ENCODE measurements at places on chromosomes 6 and 20. TPM values are rescaled to one million over a fixed set of nuclear protein-coding genes. Genes with fewer than 3 reads are reported as not detected.
A peak's percentile ranks its signal among the peaks of the same experiment; 100 is the strongest.

DNA sequence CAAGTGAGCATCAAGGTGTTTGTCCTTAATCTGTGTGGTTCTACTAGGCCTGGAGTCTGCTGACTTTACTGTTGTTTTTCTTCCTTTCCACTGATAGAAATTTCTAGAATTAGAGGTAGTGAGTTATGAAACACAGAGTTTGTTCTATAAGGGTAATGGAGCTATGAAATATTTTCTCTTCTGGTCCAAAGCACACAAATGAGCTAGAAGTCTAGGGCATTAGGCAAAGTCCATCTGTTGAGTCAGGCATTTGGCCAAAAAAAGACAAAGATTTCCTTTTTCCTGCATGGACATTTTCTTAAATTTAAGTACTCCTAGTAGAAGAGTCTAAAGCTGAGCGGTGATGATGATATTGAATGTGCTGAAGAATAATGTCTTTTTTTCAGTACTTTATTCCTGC, 174.3 kb upstream of the STXBP5 start:
- H3K27ac ChIP-seq, result no peak overlapping the region
- H3K4me3 ChIP-seq, result no peak overlapping the region

- no peaks in the 10 kb centered on the region for H3K4me1 ChIP-seq
- H3K27ac ChIP-seq, result no peak overlapping the region
- H3K4me3 ChIP-seq, result no peak overlapping the region
Measured at GRCh38 chr6:4459032-4459431, 317.2 kb upstream of the CDYL start.

The PGBD1 gene
- 2.2 TPM for total RNA-seq

- H3K36me3 ChIP-seq, result peaks cover 33% of the 10 kb centered on the region
- peak overlapping the region; percentile 88 for H3K27ac ChIP-seq
- peak overlapping the region; percentile 82 for H3K4me3 ChIP-seq
- no peaks in the 10 kb centered on the region for H3K27me3 ChIP-seq
Measured at GRCh38 chr20:1392443-1392692, 486 bp downstream of the FKBP1A start.

DNA sequence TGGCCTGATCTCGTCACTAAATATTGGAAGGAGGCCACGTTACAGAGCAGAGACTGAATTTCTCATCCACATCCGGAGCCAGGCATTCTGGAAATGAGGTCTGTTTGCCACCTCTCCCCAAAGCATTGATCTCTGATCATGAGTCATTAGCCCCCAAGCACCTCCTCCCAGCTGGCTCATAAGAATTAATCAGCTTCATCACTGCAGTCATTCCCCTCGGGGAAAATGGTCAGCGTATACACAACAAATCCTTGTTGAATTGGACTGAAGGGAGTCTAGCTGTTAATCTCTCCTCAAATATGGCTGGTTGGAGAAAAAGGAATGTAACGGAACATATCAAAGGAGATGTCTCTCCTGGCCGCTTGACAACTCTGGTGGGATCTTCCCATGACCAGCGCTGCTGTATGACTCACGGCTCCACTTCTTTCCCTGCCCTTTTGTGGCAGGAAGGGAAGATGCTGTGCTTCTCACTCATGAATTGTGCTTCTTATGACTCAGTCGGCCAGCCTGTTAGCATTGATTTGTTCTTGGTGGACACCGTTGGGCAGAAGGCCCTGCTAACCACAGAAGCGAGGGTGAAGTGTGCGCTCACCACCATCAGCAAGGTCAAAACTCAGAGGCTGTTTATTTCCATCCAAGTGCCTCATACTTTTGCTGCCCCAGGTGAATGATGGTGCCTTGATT, 76.7 kb downstream of the RNF182 start:
- no peak for DNase-seq
- H3K27ac ChIP-seq, result no peak overlapping the region
- H3K4me3 ChIP-seq, result no peak overlapping the region
- no peaks in the 10 kb centered on the region for H3K36me3 ChIP-seq

The C6orf141 gene
- 0.43 TPM for total RNA-seq

The PMEPA1 gene
- total RNA-seq, result 2.0 TPM

The ZNF334 gene
- 4.2 TPM for total RNA-seq

DNA sequence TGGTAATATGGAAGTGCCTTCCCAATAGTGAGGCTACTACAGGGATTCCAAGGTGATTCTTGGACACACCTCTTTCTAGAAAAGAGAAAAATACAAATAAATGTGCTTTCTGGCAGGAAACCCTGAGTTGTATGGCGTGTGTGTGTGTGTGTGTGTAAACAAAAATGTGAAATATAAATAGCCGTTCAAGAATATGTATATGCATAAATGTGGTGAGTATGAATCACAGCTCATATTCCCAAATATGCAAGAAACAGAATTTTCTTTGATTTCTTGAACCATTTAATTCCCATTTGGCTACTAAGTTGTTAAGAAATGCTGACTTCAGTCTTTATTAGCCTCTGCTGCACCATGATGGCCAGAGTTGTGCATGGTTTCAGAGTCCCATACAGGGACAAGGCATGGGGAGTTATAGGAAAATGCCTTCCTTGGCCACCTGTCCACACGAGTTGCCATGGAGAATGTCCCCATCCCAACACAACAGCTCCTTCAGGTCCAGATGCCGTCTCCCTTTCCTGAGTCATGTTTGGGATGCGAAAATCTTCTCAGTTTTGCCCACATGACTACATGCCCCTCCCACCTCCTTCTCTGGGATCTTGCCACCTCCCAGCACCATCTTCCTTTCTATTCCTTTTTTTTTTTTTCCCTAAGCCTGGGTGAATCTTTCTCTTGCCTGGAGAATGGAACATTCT, 312.4 kb upstream of the ECI2 start:
- no peak overlapping the region for H3K4me3 ChIP-seq
- peaks cover 16% of the 10 kb centered on the region for H3K27me3 ChIP-seq
- H3K27ac ChIP-seq, result no peak overlapping the region
- no peaks in the 10 kb centered on the region for H3K4me1 ChIP-seq
- no peak for DNase-seq

GRCh38 chr6:37477656-37478435, 21.8 kb downstream of the CCDC167 start:
- no peak for DNase-seq
- no peaks in the 10 kb centered on the region for H3K27me3 ChIP-seq
- no peak overlapping the region for H3K4me3 ChIP-seq
- peaks cover 35% of the 10 kb centered on the region for H3K36me3 ChIP-seq
- no peaks in the 10 kb centered on the region for H3K4me1 ChIP-seq
- H3K27ac ChIP-seq, result no peak overlapping the region

DNA sequence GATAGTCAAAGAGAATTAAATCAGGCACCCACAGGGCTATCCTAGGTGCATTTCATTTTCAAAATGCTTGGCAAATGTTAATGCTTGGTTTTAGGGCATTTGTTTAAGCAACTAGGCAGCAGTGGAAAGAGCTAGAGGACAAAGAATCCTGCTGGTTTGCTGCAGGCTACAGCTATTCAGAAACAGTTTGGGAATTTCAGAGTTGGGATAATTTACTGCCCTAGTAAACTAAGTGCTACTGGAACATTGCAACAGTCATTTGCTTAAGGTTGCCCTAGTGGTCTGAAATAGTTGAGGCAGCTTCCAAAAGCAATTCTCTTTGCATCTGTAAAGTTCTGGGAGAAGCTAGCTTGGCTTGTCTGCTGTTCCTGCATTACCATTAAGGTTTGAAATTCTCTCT, 312.7 kb downstream of the LAMA2 start:
- H3K4me3 ChIP-seq, result no peak overlapping the region
- H3K4me1 ChIP-seq, result no peaks in the 10 kb centered on the region
- peaks cover 1% of the 10 kb centered on the region for H3K27me3 ChIP-seq
- no peak for DNase-seq

GRCh38 chr6:143009851-143010250, 50.8 kb upstream of the AIG1 start:
- no peak overlapping the region for H3K27ac ChIP-seq
- H3K4me1 ChIP-seq, result peaks cover under 1% of the 10 kb centered on the region
- no peaks in the 10 kb centered on the region for H3K36me3 ChIP-seq
- no peak overlapping the region for H3K4me3 ChIP-seq
- DNase-seq, result no peak
- H3K27me3 ChIP-seq, result peaks cover 2% of the 10 kb centered on the region

DNA sequence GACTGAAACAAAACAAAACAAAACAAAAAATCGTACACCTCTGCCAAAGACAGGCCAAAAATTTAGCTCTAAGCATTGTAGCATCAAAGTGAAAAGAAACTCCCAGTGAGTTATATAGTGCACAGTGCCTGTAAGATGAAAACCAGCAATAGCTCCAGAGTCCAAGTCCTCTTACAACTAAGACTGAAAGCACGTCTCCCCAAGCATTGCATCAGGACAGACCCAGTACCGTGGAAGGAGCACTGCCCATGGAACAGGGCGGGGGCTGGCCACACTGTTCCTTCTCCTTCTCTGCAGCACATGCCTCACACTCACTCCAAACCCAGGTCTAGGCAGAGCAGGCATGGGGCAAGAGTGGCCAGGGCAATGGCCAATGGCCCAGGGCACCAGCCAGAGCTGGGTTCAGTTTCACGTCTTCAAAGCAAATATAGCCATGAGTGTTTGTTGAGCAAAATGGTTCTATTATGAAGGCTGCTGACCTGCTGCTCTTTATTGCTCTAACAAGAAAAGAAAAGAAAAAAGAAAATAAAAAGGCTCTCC, 72.2 kb upstream of the PBOV1 start:
- H3K4me1 ChIP-seq, result peaks cover 5% of the 10 kb centered on the region
- no peak overlapping the region for H3K27ac ChIP-seq
- H3K27me3 ChIP-seq, result peaks cover 2% of the 10 kb centered on the region
- no peak overlapping the region for H3K4me3 ChIP-seq
- H3K36me3 ChIP-seq, result no peaks in the 10 kb centered on the region

DNA sequence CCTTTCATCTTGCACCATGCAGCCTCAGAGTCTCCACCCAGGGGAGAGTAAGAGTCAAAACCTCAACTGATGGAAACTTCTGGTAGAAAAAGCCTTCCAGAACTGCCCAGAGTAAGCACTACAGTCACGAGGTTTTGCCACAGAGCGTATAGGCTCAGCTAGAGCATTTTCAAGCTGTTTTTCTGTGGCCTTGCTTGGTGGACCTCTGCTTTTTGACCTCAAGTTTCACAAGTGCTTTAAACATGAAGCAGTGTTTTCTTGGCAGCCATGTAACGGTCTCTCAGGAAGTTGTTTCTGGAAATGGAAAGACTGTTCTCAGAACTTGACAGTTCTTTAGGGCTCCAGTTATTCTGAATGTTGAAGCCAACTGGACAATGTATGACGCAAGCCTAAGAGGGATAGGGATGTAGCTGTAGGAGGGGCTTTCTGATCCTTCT, 146.5 kb downstream of the ZDHHC14 start:
- H3K27ac ChIP-seq, result no peak overlapping the region
- DNase-seq, result peak; percentile 57
- H3K27me3 ChIP-seq, result no peaks in the 10 kb centered on the region
- no peak overlapping the region for H3K4me3 ChIP-seq

- no peak overlapping the region for H3K4me3 ChIP-seq
- H3K27me3 ChIP-seq, result no peaks in the 10 kb centered on the region
- peak overlapping the region; percentile 46 for H3K27ac ChIP-seq
Measured at GRCh38 chr20:4781211-4781610, 59.5 kb downstream of the PRND start.

GRCh38 chr6:100479179-100480035, 14.7 kb upstream of the SIM1 start:
- H3K36me3 ChIP-seq, result no peaks in the 10 kb centered on the region
- no peak overlapping the region for H3K4me3 ChIP-seq
- H3K4me1 ChIP-seq, result no peaks in the 10 kb centered on the region
- no peak for DNase-seq
- peaks cover 26% of the 10 kb centered on the region for H3K27me3 ChIP-seq
- H3K27ac ChIP-seq, result no peak overlapping the region

- peaks cover 13% of the 10 kb centered on the region for H3K36me3 ChIP-seq
- H3K4me3 ChIP-seq, result peak overlapping the region; percentile 67
- H3K27me3 ChIP-seq, result no peaks in the 10 kb centered on the region
- peak overlapping the region; percentile 92 for H3K27ac ChIP-seq
- H3K4me1 ChIP-seq, result peaks cover 88% of the 10 kb centered on the region
- peak; percentile 71 for DNase-seq
Measured at GRCh38 chr6:142845624-142846458, 99.1 kb downstream of the HIVEP2 start.

DNA sequence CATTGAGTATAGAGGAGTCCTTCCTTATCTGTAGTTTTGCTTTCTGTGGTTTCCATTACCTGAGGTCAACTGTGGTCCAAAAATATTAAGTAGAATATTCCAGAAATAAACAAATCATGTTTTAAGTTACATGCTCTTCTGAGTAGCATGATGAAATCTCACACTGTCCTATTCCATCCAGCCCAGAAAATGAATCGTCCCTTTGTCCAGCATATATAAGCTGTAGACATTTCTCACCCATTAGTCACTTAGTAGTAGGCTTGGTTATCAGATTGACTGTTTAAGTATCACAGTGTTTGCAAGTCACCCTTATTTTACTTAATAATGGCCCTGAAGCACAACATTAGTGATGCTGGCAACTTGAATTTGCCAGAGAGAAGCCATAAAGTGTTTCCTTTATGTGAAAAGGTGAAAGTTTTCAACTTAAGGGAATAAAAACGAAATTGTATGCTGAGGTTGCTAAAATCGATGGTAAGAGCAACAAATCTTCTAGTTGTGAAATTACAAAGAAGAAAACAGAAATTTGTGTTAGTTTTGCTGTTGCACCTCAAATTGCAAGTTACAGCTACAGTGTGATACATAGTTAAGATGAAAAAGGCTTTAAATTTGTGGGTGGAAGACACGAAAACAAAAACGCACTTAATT, 198.6 kb upstream of the SIM1 start:
- H3K4me1 ChIP-seq, result peaks cover 11% of the 10 kb centered on the region
- peaks cover 3% of the 10 kb centered on the region for H3K36me3 ChIP-seq
- no peaks in the 10 kb centered on the region for H3K27me3 ChIP-seq
- H3K4me3 ChIP-seq, result no peak overlapping the region
- no peak for DNase-seq
- no peak overlapping the region for H3K27ac ChIP-seq

The CDH22 gene
- total RNA-seq, result not detected

The ZNF165 gene
- 3.5 TPM for total RNA-seq

GRCh38 chr20:23145281-23145700, 59.2 kb upstream of the CD93 start:
- no peak overlapping the region for H3K4me3 ChIP-seq
- peaks cover 25% of the 10 kb centered on the region for H3K4me1 ChIP-seq
- H3K27ac ChIP-seq, result no peak overlapping the region
- no peaks in the 10 kb centered on the region for H3K36me3 ChIP-seq

The NCOA5 gene
- total RNA-seq, result 16.8 TPM

- H3K27ac ChIP-seq, result no peak overlapping the region
- H3K4me3 ChIP-seq, result no peak overlapping the region
- H3K4me1 ChIP-seq, result peaks cover 6% of the 10 kb centered on the region
Measured at GRCh38 chr6:31293343-31293742, 21.5 kb upstream of the HLA-C start.

The VSTM2L gene
- not detected for total RNA-seq
